Lower lobe of right lung (tissue), 2 donors: ENCODE measurements at places on chromosomes 5 and 9. TPM values are rescaled to one million over a fixed set of nuclear protein-coding genes. Genes with fewer than 3 reads are reported as not detected.
A peak's percentile ranks its signal among the peaks of the same experiment; 100 is the strongest.

- DNase-seq, result no peak
Measured at GRCh38 chr5:157816682-157817386, 42.1 kb downstream of the CLINT1 start.

Gene C5orf24
- total RNA-seq, result 47.9 TPM

GRCh38 chr5:160959804-160960203 lies 107.8 kb upstream of the ATP10B start:
- peak; percentile 78 for DNase-seq

DNA sequence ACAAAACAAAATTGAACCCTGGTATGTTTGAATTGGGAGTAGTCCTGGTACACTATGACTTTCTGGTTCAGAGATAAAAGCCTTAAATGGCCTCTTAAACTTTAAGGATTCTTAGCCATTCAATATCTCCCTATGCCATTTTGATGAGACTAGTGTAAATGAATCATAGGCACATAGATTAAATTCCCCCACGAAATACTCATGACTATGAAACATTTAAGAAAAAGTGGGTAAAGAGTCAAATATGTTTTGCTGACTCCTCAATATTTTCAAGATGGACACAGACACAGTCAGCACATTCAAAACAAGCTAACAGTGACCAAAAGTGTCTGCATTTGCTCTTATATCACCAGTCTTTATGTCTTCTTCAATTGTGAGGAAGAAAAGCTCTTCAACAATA lies 278.3 kb downstream of the PDE4D start:
- DNase-seq, result no peak

DNA sequence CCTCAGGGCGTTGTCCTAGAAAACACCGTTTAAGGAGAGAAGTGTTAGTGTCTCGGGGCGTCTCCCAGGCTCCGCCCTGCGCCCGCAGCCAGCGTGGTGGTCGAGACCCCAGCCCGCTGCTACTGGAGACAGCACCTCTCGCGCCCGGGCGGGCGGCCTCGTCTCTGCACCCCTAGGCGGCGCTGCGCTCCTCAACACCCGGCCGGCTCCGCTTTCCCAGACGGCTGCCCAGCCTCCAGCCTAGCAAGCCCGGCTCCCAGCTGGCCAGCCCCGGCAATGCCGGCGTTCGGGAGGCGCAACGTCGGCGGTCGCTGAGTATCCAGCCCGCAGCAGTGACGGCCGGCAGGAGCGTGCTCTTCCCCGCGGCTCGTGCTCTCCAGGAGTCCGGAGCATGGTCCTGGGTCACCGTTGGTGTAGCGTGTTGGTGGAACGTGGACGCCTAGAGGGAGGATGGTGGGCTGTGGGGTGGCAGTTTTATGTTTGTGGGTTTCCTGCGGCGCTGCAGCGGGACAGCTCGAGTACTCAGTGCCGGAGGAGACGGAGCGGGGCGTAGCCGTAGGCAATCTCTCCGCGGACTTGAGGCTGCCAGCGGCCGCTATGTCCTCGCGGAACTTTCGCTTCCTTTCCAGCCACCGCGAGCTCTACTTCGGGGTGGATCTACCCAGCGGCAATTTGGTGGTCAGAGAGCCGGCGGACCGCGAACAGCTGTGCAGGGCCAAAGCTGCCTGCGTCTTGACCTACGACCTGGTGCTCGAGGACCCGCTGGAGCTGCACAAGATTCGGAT lies 536 bp downstream of the PCDHAC1 start:
- DNase-seq, result peak; percentile 90

DNA sequence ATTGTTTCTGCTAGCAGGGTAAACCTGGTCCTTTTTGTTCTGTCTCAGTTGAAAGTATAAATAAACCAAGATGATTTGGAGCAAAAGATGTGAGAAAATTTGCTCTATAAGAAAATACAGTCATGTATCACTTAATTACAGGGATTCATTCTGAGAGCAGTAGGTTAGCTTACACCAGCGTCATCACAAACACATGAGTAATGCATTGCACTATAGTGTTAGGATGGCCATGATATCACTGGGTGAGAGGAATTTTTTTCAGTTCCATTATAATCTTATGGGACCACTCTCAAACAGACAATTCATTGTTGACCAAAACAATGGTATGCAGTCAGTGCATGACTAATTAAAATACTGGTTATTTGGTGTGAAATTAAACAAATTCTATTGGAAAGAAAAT lies 430.9 kb downstream of the CHSY3 start:
- no peak for DNase-seq

Gene MAP1B
- total RNA-seq, result 20.6 TPM

GRCh38 chr9:108258640-108259039 lies 597.1 kb downstream of the ACTL7B start:
- no peak for DNase-seq

Gene TEK
- total RNA-seq, result 56.3 TPM

Gene LCNL1
- total RNA-seq, result 1.9 TPM

Gene SPATA31D1
- total RNA-seq, result not detected

GRCh38 chr5:9557696-9558095 lies 11.8 kb upstream of the SEMA5A start:
- no peak for DNase-seq

DNA sequence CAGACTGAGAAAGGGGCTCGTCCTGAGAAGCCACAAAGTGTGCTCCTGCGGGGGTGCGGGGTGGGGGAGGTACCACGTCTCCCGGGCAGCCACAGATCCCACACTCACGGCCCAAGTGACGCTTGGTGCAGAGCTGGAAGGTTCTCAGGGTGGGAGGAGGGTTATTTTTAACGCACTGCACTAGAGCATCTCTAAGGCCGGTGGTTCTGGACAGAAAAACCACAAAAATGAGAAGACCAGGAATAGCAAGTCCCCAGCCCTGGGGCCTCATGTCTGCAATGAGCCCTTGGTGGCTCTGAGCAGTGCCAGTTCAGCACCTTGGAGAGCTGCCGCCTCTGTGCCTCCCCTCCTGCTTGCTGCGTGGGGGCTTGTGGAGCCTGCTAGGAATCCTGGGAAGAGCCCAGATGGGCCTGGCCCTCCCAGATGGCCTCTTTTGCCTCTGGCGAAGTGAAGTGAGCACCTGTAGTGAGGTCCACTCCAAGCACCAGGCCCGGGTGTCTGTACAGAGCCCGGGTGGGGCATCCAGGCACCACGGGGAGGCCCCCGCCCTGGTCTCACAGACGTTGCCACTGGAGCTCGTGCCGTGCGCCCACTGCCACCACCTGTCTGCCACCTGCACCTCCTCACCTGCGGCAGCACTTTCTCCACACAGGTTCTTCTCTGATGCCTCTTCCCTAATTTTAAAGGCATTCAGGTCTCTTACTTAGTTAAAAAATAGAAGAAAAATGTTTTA lies 48.9 kb upstream of the CACNA1B start:
- DNase-seq, result no peak

Gene QRFP
- total RNA-seq, result not detected

- peak; percentile 29 for DNase-seq
Measured at GRCh38 chr5:1315018-1315708, 20.3 kb upstream of the TERT start.

Gene ORM2
- total RNA-seq, result 3.1 TPM

Gene SLC25A48
- total RNA-seq, result 0.24 TPM

Gene HAVCR2
- total RNA-seq, result 33.8 TPM

Gene NR2F1-AS1
- total RNA-seq, result 11.1 TPM

- DNase-seq, result no peak
Measured at GRCh38 chr9:70065572-70065971, 21.9 kb downstream of the MAMDC2 start.

Gene KCNN2
- total RNA-seq, result 1.2 TPM

GRCh38 chr5:9482381-9482780 lies 63.5 kb downstream of the SEMA5A start:
- DNase-seq, result no peak

GRCh38 chr9:81574405-81574804 lies 114.9 kb downstream of the TLE1 start:
- no peak for DNase-seq

Gene TEX48
- total RNA-seq, result not detected

- DNase-seq, result no peak
Measured at GRCh38 chr5:133865113-133865512, 103.3 kb downstream of the C5orf15 start.

DNA sequence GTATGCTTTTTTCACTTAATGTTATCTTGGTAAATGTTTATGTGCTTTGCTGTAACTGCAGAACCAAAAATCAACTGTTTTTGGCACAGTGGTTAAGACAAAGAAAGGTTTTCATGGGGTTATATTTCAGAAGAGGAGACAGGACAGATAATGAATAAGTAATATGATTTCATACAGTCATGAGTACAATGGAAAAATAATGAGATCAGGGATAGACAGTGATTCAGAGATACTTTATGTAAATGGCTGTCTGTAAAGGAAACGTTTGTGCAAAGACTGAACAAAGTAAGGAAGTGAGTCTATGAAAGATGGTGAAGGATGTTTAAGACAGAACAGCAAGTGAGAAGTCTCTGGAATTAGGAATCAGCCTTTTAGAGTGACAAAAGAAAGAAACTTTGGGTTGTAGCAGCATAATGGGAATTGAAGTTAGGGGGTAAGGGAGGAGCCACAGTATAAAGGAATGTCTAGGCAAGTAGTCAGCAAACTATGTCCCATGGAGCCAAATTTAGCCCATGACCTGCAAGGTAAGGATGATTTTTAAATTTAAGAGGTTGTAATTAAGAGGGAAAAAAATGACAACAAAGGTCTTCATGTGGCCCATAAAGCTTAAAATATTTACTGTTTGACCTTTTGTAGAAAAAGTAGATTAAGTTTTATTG lies 55.0 kb downstream of the TNPO1 start:
- no peak for DNase-seq

GRCh38 chr9:20227166-20227874 lies 395.0 kb downstream of the MLLT3 start:
- no peak for DNase-seq

Gene GNAQ
- total RNA-seq, result 130 TPM

DNA sequence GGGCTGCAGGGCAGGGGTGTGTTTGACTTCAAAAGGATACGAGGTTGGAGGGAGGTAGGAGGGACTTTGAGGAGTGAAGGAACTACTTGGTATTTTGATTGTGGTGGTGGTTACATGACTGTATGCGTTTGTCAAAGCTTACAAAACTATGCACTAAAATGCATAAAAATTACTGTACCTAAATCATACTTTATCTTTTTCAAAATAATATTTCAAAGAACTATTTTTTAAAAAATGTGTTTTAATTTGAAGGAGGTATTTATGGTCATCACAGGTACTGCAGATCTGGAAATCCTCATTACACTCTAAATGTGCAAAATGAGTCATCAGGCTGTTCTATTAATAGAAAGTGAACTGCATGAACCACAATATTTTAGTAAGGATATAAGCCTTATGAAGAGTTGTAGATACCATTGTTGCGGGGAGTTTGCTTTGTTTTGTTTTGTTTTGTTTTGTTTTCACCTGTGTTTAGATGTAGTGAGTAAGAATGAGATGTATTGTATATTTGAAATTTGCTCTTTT lies 116.9 kb downstream of the ARRDC3 start:
- no peak for DNase-seq

- DNase-seq, result no peak
Measured at GRCh38 chr9:112179816-112180215, 4.7 kb upstream of the SUSD1 start.
